ENCODE measurements at places on chromosomes 13 and 19.

GRCh38 chr13:41054919-41055619 is 6.2 kb upstream of the WBP4 start:
- DNase-seq: no peak

GRCh38 chr13:43260999-43261398 is 237.6 kb downstream of the DNAJC15 start:
- DNase-seq: no peak

GRCh38 chr13:83221256-83221655 is 661.0 kb downstream of the SLITRK1 start:
- no peak for DNase-seq

GRCh38 chr19:15332311-15332996 is at the start of gene BRD4:
BRD4 (minus strand) TSS chr19:15332539; CDS start chr19:15273099, 59,440 bp downstream.
- DNase-seq: peak; percentile 71

GRCh38 chr13:30404207-30404606 is 18.1 kb upstream of the UBE2L5 start:
- no peak for DNase-seq

- DNase-seq: no peak
Measured at GRCh38 chr19:48603850-48604249, 2.7 kb upstream of the SPACA4 start.

GRCh38 chr19:39810424-39810823 is 23.5 kb downstream of the DYRK1B start:
- no peak for DNase-seq

GRCh38 chr13:94020426-94020825 is 459.1 kb downstream of the DCT start:
- DNase-seq: no peak
